ENCODE measurements at places on chromosomes 11 and 22.

DNA sequence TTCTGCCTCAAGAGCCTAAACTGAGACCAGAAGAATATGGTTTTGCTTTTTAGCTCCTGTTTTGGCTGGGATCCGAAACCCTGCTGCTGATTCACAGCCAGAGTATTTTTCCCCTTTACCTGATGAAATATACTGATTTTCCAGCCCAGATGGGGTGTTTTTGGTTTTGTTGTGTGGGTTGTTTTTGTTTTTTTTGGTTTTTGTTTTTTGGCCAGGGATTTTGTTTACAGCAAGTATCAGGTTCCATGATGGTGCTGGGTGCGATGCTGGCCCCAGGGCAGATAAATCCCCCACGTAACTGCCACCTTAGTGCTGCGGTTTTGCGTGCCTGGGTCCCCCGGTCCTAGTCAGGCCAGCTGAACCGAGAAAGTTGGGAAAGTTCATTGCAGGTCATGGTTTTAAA, 103.7 kb downstream of the ZBTB16 start:
- DNase-seq, result no peak

DNA sequence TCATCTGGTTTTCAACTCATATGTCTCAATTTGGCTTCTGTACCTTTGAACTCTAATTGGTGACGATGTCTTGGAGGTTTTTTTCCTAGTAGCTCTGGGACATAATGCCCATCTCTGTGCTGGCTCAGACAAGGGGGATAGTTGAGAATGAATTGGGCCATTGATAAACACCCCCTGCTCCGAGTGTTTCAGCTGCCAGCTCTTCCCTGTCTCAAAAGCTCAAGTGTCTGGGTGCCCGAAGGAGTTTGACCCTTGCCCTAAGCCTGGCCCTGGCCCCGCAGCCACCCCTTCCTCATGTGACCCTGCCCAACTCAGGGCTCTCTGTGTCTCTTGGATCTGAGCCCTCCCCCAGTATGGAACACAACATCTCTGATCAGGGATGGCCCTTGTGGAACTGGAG, 3.0 kb downstream of the INSC start:
- no peak for DNase-seq

GRCh38 chr11:119024430-119025098, 6.0 kb downstream of the TRAPPC4 start:
- no peak for DNase-seq

- no peak for DNase-seq
These were observed 2.3 kb downstream of the RHOG start for GRCh38 chr11:3838504-3838903.

DNA sequence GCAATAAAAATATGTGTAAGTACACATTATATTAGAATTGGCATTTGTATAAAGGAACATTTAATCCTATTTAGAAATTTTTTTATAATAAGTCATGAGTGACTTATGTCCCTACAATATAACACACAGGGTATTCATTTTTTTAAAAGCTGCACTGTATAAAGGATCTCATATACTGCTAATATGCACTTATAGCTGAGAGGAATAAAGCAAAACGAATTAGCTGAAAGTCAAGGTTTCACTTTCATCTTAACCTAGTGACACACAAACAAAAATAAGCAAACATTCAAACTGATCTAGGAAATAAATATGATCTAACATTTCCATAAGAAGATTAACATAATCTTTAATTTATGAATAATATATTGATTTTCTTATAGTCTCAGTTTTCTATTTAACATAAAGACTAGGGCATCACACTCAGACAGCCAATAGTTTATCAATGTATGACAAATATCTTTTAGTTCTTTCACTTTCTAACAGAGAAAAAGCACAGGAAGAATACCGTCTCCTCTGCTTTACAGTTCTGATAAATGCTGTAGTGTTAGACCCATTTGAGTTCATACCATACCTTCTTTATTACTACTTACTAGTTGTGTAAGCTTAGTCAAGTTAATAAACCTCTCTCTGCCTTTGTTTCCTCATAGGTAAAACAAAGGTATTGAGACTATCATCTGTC, 42.9 kb downstream of the DCDC1 start:
- DNase-seq, result no peak

- no peak for DNase-seq
These were observed 950 bp upstream of the LAYN start for GRCh38 chr11:111539426-111540113.

GRCh38 chr11:74739546-74740270, 8.5 kb upstream of the CHRDL2 start:
- DNase-seq, result peak; percentile 10

DNA sequence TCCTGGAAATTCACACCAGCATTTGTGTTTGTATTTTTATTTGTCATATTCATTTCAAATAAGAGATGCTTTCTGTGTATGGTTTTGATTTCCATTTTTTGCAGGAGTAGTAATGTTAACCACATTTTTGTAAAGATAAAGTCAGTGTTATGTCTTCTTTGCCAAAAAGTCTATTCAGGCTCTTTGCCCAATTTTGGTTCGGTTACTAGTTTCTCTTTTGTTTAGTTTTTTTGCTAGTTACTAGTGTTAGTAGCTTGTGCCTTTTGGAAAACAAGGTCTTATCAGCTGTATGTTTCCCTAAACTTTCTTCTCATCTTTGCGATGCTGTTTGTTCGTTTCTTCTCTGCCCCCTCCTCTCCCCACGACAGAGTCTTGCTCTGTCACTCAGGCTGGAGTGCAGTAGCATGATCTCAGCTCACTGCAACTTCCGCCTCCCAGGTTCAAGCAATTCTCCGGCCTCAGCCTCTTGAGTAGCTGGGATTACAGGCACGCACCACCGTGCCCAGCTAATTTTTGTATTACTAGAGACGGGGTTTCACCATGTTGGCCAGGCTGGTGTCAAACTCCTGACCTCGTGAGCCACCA, 112.3 kb upstream of the GRK3 start:
- no peak for DNase-seq

- DNase-seq, result no peak
These were observed 21.4 kb downstream of the ADM start for GRCh38 chr11:10326012-10326964.

DNA sequence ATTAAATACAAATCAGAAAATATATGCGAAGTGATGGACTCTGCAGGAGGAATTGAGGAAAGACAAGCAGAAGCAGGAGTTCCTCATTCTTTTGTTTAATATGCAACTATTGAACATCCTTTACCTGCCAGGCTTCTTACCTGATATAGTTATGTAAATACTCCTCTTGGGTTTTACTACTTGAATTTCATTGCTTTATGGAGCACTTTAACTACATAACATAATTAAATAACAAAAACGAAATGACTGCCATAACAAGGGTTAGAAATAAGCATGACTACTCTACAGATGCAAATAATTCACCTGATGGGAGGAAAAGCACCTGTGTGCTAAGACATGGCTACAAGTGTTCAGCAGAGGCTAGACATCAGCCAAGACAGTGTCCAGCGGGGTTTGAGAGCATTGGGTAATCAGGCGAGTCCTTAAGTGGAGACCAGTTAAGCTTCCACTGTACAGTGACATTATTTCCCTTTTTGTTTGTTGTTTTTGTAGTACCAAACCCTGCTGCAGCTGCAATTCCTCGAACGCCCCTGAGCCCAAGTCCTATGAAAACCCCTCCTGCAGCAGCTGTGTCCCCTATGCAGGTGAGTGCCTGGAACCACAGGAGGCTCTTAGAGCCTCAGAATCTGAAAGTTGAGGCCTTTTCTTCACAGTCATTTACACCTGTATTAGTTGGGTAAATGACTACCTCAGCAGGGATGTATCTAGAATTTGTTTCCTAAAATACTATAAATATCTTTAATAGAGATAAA, 67.4 kb downstream of the SPECC1L start:
- no peak for DNase-seq
